Activated T-cell treated with anti-CD3 and anti-CD28 coated beads, Interleukin-2, amount 50 U/mL, for 72 hours (primary cell): ENCODE measurements at places on chromosomes 16 and 17.

DNA sequence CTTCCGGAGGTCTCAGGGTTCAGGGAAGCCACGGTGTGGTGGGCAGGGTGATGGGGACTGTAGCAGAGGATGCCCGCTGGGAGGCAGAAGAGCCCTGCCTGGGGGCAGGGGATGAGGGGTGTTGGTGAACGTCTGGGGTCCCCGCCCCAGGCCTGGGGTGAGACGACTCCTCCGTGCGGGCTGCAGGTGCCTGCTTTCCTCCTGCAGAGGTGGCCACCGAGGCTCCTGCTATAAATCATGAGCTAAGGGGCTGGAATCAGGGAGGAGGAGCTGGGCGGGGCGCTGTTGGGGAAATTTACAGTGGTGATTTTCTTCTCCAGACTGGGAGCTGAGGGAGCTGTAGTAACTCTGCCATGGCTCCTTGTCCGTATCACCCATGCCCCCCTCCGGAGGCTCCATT lies 167.0 kb downstream of the MRM1 start:
- DNase-seq = no peak

- no peak for DNase-seq
Measured at GRCh38 chr17:40135817-40136216, 4.5 kb upstream of the CASC3 start.

DNA sequence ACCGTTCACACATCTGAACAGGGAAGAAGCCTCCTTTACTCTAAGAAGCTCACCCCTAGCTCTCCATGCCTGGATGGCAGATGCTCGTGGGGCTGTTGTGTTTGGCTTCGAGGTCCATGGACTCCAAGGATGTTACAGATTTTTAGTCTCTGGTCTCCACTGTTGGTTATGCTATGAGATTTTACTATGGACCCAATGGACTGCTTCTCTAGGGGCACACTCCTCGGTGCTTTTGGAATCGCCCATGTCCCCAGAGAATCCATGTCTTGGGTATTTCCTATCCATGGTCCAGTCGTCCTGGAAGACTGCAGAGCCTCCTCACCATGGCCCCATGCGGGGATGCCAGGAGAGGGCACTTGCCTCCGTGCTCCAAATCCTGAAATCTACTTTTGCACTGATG lies 83.4 kb downstream of the KCNJ12 start:
- no peak for DNase-seq

DNA sequence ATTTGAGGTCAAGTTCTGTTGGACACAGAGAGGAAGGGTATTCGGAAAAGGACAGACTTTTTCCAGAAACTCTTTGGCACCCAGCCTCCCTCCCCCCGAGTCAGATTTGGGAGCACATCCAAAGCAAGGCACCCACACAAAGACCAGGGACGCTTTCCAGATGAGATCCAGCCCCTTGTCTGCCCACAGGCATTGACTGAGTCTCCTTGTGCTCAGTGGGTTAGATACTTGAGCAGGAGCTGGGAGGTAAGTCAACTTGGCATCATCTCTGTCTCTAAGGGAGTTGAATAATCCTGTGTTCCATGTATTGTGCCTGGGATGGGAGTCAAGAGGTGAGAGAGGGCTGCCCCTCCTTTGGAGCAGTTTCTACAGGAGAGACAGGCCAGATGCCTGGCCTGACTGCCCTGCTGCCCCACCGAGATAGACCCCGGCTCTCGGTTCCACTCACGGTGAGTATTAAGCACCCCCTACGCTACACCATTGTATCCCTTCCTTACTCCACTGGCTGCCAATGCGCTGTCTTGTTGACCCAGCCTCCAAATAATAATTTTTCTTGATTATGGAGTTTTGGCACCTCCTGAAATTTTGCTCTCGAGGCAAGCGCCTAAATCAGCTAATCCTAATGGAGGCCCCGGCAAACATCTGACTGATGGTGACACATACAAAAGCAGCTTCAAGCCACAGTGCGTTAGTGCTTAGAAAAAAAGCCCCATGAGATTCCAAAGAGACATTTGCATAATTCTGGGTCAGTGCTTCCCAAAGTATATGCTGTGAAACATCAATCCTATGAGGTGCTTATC lies 29.6 kb upstream of the MAP3K14 start:
- no peak for DNase-seq

- no peak for DNase-seq
Measured at GRCh38 chr17:81440051-81440471, 44.8 kb downstream of the BAHCC1 start.

DNA sequence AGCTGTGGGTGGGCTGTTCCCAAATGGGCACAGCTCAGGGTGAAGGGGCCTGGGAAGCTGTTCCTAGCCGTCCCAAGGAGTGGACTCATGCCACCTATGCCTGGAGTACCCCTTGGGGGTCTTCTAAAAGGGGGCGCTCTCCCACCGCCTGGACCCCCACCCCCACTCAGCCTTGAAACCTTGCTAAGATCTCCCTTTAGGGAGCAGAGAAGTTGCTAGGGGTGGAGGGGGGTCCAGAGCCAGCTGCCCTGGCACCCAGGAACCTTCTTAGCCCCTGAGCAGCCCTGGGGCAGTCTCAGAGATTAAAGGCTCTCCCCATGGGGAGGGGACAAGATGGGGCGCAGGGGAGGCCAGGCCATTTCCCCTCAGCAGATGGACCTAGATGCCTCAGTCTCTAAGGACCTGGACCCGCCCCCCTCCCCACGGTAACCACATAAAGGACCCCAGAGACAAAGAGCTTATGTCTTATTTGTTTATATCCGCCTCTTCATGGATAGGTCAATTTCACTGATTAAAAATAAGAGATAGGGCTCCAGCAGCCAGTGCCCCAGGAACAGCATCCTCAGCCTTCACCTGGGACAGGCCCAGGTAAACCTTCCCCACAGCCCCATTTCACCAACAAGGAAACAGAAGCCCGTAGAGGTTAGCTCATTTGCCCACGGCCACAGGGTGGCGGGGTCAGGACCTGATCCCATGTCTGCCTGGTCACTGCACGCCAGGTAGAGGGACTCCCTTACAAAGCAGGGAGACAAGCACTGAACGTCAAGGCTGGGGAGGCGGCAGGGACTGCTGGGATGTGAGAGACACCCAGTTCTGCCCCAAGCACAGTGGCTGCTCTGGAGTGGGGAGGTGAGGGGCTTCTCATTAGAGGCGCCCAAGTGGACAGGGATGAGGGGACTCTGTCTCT lies 3.4 kb downstream of the MTSS2 start:
- no peak for DNase-seq

GRCh38 chr17:19410875-19411620 lies at the start of gene RNF112:
TSS of gene RNF112 (plus strand) at chr17:19411232. CDS start at chr17:19411409, 177 bp downstream.
- DNase-seq = no peak

DNA sequence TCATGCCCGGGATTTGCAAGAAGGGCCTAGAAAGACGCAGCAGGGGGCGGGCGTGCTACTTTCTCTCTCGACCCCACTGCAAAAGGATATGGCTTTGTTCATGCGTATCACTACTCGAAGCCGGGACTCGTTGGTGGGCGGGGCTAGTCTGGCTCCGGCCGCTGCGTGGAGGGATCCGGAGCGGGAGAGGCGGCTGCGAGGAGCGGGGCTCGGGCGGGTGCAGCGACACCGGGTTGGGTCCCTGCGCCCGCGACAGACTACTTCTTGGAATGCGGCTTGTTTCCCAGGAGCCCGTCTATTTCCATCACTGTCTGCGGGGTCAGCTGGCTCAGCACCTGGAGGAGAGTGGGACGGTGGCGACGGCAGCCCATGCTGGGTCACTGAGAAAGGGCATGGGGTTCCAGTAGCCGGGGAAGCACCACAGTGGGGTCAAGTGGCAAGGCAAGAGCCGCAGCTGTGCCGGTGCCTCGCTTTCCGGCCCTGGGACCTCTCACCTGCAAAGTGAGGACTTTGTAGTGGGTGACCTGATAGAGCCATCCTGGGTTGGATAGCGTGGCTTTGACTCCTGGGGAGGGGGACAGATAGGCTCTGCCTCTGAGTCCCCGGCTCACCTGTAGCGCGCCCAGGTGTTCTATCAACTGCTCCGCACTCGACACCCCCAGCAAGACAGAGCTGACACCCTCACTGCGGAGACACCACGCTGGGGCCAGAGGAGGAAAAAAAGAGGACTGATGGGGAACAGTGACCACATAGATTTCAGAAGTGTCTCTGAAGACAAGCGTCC lies 6.6 kb downstream of the KCNAB3 start:
- peak; percentile 86 for DNase-seq
